ENCODE measurements at places on chromosomes 11 and 22.
A peak's percentile ranks its signal among the peaks of the same experiment; 100 is the strongest.

DNA sequence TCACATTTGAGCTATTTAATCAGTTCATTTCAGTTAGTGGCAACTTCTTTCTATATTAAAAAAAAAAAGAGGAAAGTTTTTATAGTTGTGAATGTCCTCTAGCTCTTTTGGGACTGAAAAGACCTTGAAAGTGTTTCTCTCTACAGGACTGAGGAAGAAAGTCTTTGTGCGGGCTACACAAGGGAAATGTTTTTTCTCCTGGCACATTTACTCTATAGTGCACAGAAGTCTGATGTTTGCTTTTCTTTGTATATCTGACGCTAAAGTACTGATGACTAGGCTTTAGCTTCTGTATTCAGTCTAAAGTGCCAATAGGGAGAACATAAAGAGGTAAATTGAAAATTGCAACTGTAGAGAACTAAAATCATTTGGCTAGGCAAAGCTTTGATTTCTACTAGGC is 737.4 kb upstream of the LUZP2 start:
- DNase-seq = no peak

DNA sequence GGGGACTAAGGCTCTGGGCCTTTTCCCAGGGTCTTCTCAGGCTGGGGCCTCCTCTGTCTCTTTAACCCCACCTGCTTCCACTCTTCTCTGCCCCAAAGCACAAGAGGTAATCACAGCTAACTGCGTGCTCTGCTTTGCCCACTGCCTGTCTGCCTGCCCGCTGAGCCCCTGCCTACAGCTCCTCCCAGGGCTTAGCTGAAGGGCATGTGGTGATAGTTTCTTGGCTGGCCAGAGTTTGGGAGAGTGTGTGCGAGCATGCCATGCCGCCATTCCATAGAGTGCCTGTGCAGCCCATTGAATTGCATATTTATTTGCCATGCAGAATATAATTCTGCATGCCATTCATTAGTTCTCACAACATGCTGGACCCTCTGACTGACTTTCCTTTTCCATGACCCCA is 32.5 kb downstream of the PHLDB1 start:
- no peak for DNase-seq

DNA sequence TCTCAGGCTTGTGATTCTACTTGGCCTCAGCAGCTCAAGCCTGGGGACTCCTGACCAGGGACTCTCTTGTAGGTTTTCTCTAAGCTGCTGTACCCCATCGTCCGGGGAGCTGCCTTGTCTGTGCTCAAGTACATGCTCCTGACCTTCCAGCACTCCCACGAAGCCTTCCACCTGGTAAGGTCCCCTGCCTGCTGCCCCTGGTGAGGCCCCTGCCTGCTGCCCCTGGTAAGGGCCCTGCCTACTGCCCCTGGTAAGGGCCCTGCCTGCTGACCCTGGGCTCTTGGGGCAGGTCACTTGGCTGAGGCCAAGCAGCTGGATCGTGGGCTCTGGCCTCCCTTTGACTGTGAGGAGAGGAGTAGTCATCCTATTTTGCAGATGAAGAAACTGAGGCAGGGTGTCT is 11.3 kb downstream of the USP35 start:
- no peak for DNase-seq

- no peak for DNase-seq
These were observed 3.0 kb downstream of the ARHGAP8 start for GRCh38 chr22:44755417-44755816.

- DNase-seq = no peak
These were observed 2.8 kb upstream of the APOC3 start for GRCh38 chr11:116826751-116827431.

DNA sequence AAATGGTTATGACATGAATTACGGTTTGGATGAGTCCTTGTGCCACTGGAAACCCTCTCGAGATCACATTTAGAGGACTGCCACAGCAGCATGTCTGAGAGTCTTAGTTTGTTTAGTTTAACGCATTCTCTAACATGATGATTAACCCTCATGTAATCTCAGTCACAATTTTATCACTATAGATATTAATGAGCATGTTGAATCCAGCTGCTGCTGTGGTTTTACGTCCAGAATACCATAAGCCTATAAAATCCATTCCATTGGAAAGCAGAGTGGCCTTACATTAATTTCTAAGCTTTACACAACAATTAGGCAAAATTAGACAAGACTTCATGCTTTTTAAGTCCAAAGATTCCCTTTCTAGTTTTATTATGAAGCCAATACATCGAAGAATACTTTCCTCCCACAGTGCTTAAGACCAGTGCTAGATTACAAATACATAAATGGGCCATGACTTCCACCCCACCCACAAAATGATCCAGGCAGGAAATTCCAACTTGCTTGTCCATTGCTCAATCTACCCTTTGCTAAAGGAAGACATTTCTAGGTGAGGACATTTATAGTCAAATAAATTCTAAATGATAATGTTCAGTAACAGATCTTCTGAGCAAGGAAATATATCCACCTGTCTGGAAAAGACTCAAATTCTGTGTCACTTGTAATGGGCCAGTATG is 3.5 kb upstream of the ELMOD1 start:
- no peak for DNase-seq

DNA sequence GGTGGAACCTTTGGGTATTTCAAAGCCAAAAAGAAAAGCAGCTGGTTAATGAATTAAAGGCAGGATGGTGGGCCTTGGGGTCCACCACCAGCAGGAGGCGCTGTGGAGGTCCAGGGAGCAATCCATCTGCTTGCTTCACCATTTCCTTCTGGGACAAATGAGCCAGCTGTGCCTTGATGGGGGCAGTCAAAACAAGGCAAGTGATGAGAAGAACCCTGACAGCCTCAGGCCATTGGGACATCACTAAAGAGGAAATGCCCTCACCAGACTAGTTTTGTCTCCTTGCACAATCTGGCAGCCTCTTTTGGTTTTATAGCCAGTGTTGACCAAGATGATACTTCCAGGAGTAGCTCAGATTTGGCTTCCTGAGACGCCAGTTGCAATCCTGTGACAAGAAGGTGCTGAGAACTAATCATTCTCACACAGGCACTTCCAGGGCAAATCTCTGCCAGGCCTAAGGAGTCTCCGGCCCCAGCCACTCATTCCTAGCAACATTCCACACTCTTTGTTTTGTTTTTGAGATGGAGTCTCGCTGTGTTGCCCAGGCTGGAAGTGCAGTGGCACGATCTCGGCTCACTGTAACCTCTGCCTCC is 38.2 kb upstream of the WEE1 start:
- DNase-seq = peak; percentile 74

GRCh38 chr11:121295246-121296029 is 2.9 kb downstream of the SC5D start:
- DNase-seq = no peak

Measured in T-helper 17 cell (primary cell).